ENCODE measurements at places on chromosomes 6 and 20.
A peak's percentile ranks its signal among the peaks of the same experiment; 100 is the strongest.

DNA sequence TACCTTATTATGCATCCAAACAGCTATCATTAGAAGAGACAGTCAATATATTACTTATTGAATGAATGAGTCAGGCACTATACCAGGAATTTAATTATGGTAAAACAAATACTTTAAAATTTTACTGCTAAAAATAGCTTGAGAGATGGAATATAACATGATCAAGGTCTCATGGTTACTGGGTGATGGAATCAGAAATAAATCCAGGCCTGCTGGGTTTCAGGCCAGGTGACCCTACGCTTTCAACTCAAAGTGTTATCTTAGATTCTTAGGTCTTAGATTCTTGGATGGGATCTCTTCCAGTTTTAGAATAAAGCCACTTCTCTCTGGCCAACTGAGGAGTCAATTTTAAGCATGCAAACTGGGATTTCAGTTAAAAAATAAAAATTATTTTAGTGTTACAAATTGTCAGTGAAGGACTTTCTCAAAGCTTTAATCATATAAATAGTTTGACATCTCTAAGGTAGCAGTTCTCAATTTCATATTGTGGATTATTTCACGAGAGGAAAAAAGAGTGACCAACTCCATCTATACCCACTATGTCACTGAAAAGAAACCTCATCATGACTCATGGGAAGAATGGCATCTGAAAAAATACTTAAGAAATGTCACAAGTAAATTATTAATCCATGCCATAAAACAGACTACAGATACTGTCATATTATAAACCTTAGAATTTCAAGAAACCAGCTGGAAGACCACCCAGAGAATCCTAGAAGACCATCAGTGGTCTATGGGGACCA lies 283.4 kb upstream of the RUNX2 start:
- no peak for DNase-seq

DNA sequence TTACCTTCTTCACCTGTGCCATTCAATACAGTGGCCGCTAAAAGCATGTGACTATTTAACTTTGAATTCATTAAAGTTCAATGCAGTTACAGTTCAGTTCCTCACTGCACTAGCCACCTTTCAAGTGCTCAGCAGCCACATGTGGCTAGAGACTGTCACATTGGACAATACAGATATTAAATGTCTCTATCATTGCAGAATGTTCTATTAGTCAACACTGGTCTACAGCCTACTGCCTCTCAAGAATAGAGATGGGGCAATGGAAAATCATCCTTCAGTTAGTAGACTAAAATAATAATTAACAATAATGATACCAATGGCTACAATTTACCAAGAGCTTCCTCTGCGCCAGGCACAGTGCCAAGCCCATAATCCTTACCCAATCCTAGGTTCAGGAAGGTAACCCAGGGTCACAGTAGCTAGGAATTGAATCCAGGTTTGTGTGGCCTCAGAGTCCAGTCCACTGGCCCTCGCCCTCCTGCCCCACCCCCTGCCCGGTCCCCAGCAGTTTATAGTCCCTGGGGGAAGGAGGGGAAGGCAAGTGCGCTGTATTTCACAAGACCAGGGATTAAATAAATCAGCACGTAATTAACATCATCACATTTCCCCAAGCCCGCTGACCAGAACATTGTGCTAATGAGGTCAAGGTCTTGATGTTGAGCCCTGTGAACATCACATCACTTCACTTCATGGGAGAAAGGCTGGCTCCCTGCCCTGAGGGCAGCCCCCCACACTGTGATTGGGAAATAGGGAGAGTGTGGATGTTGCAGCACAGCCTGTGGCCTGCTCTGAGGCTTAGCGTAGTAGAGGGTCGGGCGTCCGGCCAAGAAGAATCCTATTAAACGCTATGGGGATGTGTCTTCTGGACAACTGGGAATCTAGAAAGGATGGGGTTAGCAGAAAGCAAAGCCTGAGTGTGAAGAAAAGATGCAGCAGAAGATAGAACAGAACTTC lies 147.2 kb downstream of the VEGFA start:
- no peak for DNase-seq

DNA sequence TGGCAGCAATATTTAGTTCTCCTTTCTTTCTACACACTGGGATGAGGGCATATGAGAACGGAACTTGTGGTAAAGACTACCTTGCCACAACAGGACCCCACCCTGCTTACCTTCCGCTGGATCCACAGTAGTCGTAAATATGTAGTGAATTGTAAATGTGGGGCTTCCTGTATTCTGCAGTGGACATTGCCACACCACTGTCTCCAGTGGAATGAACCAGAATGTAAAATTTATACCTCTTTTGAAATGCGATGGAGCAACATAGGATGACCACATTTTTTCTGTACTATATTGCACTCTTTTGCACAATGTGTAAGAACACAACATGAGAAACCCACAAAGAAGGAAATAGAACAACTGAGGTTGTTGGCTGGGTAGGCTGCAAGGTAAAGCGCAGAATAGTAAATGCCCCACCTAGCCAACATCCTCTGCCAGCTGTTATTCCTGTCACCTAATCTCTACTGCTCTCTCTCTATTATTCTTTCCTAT lies 16.1 kb upstream of the RIPOR2 start:
- no peak for DNase-seq

GRCh38 chr6:10800810-10801209 lies 37.5 kb downstream of the MAK start:
- DNase-seq, result no peak

DNA sequence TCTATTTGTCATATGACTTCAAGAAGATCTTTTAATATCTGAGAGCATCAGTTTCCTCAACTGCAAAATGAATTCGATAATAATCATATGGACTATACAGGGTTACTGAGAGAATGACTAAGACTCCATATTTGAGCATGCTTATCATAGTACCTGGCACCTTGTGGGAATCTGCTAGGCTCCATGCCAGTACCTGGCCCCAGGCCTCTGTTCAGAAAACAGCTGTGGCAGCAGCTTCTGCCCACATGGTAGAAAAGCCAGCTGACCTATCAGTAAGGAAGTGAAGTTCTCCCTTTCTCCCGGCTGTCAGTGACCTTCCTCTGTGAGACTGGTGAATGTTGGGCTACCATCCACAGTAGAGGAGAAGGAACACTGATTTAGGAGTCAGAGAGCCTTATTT lies 574.9 kb upstream of the CHD6 start:
- no peak for DNase-seq

DNA sequence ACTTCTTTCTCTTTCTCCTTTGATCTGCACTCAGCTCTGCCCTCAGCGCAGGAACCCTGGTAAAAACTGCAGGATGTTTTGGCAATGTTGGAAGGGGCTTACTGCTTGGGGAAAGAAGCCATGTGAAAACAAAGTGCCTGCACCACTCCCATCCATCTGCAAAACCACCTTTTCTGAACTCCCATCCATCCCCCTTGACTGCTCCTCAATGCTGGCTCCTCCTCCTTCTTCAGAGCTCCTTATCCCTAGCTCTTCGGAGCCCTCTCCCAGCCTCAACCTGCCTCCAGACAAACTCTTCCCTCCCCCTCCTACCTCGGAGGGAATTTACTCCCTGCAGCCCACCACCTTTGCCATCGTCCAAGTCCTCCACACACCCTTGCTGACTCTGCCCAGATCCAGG lies 4.2 kb upstream of the ZBTB12 start:
- no peak for DNase-seq

DNA sequence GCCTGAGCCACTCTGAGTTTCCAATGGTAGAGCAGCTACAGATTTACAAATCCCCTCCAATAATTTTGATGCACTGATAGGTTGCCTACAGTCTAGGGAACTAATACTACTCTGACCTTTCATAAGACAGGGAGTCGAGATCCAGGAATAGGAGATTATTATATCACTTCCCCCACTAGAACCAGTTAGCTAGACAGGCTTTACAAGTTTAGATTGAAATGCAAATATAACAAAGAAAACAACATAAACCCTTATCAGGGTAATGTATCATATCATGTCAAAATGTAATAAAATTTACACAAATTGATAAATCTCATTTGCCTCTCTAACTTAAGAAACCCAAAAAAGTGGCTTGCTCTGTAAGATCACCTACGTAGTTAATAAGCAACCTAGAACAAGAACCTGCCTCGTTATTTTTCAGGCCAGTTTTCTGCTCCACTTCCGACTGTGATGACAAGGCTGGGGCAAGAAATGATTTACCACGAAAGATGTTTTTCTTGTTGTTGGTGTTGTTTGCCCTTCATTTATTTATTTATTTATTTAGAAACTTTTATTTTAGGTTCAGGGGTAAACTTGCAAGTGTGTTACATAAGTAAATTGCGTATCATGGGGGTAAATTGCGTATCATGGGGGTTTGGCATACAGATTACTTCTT lies 504.2 kb upstream of the ID4 start:
- DNase-seq, result no peak

- no peak for DNase-seq
These were observed 17.2 kb downstream of the BFSP1 start for GRCh38 chr20:17513939-17514338.

GRCh38 chr6:26609463-26609862 lies 12.7 kb downstream of the ABT1 start:
- DNase-seq, result no peak

DNA sequence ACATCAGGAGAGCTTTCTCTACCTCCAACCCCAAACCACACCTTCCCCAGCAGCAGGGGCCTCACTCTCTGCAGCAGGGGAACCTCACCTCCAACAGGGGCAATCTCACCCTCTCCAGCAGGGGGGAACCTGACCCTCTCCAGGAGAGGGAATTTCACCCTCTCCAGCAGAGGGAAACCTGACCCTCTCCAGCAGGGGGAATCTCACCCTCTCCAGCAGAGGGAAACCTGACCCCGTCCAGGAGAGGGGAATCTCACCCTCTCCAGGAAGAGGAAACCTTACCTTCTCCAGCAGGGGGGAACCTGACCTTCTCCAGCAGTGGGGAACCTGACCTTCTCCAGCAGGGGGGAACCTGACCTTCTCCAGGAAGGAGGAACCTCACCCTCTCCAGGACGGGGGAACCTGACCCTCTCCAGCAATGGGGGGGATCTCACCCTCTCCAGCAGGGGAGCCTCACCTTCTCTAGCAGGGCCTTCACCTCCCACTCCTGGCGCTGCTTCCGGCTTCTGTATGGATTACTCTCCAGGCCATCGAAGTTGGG lies 3.1 kb downstream of the B3GALT4 start:
- DNase-seq, result no peak

GRCh38 chr6:18324706-18325042 lies 60.3 kb upstream of the DEK start:
- no peak for DNase-seq

- DNase-seq, result no peak
These were observed 5.3 kb upstream of the ZNF184 start for GRCh38 chr6:27478141-27478705.

GRCh38 chr6:120671519-120671918 lies 662.8 kb downstream of the TBC1D32 start:
- no peak for DNase-seq

GRCh38 chr6:100612094-100612493 lies 147.4 kb upstream of the SIM1 start:
- DNase-seq, result no peak

- DNase-seq, result no peak
These were observed 158.4 kb downstream of the ANKRD60 start for GRCh38 chr20:58069796-58070663.

GRCh38 chr6:79149884-79150283 lies 71.8 kb upstream of the PHIP start:
- DNase-seq, result no peak

GRCh38 chr6:98136333-98136732 lies 698.0 kb upstream of the POU3F2 start:
- DNase-seq, result peak; percentile 62

GRCh38 chr6:14305624-14306023 lies 188.1 kb downstream of the CD83 start:
- no peak for DNase-seq

DNA sequence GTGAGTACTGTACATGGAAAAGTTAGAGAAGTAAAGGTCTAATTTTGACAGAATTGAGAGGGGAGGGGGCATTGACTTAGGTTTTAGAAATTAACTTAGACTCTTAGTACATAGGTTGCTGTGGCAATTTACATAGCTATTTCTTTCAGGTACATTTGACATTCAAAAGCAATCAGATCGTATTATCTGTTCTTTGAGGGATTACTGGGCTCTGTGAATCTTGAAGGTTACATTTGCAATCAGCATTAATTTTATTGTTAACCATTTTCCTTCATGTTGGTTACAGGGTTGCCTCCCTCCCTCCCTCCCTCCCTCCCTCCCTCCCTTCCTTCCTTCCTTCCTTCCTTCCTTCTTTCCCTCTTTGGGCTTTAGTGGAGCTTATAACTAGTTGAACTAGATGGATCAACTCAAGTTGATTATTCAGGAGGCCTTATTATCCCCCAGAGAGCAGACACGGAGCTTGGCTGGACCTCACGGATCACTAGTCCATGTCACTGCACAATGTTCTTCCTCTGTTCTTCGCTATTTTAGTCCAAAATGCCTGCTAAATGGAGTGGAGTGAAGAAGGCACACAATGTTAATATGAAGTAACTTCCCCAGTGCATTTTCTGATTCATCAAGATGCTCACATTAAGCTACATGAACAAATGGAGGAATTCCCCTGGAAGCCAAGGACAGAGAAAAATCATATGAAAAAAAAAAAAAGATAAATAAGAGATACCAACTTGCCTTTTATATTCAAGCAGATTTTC lies 87.8 kb downstream of the PLCB4 start:
- no peak for DNase-seq

DNA sequence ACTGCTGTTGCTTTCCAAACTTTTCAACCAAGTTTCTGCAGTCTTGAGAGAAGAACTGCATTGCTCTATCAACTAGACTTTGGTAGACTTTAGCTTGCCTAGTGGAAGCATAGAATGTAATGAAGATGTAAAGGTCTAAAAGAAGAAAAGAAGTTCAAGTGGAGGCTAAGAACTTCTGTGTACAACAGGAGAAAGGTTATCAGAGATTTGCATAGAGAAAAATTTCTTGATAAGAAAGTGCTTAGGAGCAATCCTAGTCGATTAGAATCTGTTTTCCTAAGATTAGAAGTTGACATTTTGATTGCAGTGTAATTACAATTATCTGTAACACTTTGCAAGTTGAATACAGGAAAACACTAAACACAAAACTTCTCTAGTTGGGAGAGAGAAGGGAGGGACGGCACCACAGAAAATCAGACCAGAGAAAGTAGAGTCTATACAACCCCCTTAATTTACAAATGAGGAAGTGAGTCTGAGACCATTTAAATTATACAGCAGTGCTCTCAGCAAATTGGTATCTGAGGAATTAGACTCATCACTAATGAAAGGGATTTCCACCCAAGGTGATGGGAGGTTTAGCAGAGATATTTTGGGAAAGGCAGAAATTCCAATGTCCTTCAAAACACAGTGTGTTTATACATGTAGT lies 194.3 kb upstream of the MARCKS start:
- no peak for DNase-seq

DNA sequence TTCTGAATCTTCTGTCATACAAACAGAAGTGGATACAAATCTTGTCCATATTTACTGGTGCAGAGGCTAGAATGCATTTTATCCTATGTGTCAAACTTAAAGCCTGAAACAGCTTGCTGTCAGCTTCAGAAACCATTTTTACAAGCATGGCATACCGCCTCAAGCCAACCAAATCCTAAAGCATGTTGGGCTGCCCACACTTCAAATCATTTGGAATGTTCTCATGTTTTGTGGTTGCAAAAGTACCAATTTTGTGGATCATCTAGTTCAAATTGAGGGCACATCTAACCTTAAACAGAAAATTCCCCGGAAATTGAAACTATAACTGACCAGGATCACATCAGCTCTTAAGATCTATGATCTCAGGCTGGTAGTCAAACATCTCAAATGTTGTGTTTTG lies 3.2 kb downstream of the GPR63 start:
- no peak for DNase-seq
